ENCODE measurements at places on chromosomes 11 and 22.

- no peak for DNase-seq
Measured at GRCh38 chr11:15119826-15120225, 5.1 kb downstream of the INSC start.

DNA sequence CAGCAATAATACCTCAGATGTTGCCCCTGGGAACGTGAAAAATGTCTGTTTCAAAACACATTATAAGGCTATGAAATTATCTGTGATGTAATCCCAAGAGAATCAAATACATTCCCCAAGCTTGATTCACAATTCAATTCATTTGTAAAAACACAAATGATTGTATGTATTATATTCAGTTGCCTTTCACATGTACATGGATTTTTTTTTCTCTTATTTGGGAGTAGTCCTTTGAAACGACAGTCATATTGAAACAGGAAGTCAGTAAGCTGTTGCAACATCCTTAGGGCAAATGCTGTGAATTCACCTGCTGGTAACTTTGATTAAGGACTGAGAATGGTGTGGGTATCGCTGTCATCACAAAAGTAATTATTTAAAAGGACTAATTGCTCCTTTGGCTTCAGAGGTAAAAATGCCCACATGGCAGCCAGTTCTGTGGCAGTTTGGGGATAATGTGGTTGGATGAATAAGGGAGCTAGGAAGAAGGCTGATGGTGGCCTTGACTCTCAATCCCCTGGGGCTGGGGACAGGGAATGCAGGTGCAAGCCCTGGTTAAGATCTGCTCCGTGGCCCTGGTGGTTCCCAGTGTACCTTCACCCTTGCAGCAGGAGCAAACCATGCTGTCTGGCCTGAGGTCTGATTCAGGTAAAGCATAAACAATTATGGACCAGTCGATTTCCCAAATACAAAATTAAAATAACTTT lies 13.2 kb downstream of the EHF start:
- DNase-seq: no peak

DNA sequence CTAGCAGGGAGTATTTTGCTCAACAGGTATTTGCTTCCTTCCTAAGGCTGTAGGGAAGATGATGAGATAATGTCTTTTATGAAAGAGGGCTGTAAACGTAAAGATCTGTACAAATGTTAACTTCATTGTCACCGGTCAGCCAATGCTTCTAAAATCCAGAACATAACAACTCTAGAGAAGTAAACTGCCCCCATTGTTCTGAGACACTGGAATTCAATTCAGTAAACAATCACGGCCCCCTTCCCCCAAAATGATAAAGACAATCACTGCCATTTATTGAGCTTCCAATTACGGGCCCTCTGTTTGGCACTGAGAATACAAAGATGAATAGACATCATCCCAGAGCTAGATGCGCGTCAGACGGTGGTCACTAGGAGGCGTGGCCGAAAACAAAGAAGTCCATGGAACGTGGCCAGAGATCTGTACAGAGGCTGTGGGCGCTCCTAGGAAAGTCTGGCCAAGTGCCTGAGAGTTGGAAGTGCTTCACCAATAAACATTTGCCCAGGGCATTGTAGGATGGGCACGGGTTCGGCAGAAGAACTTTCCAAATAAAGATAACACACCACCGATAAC lies 576 bp downstream of the TMEM258 start:
- peak; percentile 82 for DNase-seq

DNA sequence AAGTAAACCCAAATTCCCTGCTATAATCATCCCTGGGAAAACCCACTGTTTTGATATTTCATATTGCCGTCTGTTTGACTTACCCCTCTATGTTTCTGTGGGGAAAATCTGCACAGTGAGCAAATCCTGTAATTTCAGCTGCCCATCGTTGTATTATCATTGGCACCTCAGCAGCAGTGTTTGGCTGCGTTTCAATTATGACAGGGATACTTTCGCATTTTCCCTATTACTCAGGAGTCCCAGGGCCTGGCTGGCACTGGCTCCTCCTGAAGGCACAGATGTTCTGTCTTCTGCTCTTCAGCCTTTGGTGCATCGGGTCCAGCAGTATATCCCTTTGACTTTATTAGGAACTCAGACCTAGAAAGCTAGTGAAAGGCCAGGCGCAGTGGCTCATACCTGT lies 12.2 kb upstream of the MMP12 start:
- no peak for DNase-seq

DNA sequence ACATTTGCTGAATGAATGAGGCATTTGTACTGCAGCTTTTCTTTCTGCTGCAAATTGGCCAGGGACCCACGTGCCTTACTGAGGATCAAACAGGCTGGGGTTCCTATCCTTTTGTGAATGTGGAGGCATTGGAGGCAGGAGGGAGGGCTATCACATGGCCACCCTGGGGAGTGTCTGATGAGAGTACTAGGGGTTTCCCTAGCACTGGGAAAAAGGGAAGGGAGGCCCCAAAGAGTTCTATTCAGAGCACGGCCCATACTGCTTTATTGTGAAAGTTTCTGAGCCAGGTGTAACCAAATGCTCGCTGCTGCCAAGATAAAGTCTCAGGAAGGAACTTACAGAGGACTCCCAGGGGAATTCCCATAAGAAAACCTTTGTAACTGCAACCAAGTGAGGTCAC lies 78.4 kb upstream of the ANO1 start:
- DNase-seq: no peak

DNA sequence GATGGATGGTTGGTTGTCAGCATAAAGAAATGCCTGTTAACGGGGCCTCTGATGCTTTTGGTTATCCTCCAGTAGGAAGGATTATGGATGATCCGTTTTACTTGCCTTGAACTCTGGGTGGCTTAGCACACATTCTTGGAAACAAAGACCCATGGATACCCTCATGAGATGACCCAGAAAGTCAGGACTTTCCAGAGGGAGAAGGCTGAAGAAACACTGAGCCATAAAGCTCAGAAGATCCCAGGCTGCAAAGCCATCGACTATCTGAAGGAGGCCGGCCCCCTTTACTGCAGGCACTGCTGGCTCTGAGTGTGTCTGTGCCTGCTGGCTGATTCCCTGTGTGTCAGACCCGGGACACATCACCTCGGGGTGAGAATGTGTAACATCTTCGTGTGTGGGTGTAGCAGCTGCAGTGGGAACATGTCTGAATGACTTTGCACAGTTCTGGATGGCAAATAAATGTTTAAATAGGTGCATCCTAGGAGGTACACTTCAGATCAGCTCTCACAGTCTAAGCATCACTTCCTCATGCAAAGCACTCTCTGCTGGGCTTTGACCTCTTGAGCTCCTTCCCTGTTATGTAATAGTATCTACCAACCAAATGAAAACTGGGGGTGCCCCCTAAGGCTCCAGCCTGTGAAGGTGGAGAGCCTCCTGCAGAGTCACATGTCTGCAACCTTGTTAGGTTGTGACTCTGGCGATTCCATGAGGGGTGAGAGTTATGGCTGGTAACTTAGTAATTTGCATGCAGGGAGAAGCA lies 1084.9 kb downstream of the TBC1D22A start:
- no peak for DNase-seq

GRCh38 chr11:86040919-86041850 lies 27.7 kb downstream of the PICALM start:
- DNase-seq: no peak

GRCh38 chr11:92955860-92956259 lies 13.6 kb upstream of the MTNR1B start:
- DNase-seq: no peak

GRCh38 chr22:40610329-40610850 lies 26.1 kb downstream of the MRTFA start:
- no peak for DNase-seq

DNA sequence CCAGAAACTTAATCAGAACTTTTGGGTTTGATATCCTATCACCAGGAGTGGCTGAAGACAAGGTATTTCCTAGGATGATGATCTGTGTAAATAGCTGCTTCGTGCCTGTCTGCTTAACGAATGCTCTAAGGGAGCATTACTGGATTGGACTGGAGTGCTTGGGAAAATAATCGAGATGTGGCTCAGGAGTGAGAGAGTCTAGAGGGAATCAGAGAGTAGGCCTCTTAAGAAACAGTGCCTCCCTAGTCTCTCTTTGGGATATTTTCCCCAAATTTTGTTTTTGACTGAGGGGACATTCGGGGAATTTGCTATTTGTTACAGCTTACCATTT lies 2.5 kb downstream of the MAML2 start:
- no peak for DNase-seq

DNA sequence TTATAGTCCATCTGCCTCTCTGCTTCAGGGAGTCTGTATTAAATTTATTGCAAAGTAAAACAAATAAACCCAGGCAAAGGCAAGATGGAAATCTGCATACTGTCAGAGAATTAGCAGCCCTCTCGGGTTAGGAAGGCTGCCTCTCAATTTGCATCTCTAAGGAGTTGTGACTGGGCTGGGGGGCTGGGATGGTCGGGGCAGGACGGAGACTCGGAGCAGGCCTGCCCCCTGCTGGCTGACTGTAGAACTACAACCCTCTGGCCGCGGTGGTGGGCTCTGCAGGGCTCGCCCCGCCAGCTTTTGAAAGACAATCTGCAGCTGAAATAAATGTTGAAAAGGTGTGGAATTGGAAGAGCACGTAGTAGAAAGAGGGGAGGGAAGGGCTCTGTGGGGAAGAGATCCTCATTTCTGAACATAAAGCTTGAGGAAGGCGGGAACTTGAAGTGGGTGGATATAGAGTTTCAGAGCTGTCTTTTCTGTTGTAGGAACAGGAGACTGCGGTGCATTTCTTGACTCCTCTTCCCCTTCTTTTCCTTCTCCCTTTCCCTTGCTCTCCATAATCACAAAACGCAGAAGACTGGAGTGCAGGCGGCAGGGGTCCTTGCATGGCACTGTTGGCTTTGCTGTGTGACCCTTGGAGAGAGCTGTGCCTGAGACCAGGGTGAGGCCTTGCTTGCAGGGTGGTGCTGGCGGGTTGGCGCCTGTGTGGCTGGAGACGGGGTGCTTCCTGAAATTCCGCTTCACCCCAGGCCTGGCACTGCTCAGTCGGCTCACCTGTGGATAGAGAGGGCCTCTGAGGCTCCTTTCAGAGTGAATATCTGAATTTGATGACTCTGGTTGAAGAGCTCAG lies 22.6 kb upstream of the PKNOX2 start:
- no peak for DNase-seq

GRCh38 chr22:31085928-31086327 lies 4.8 kb downstream of the SMTN start:
- no peak for DNase-seq

DNA sequence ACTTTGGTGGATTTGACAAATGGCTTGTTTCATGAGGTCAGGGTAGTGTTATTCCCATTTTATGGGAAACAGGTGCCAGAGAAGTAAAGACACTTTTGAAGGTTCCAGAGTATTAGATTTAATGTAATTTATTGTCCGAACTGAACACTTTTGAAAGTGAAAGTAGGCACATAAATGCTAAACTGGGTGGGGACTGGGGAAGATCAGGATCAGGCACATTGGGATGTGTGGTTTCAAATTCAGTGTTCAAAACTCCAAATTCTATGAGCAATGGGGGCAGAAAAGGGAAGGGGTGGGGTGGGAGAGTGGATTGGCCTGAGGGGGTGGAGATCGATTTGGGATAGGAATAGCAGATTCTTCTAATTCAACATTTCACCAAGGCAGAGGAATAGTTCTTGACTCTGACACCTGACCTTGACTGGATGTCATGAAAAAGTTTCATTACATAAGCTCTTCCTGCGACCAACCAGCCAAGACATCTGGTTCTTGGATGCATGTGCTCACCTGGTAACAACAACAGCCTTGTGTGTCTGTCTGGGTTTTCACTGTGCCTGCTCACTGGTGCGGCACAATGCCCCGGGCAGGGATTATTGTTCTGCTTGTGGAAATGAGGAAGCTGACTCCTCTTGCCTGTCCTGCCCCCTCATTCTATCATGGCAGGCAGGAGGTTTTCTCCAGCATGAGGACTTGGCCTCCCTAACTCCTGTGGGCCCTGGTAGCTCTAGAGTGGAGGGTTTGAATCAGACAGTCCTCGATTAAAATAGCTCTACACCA lies 10.8 kb downstream of the PPFIBP2 start:
- no peak for DNase-seq

DNA sequence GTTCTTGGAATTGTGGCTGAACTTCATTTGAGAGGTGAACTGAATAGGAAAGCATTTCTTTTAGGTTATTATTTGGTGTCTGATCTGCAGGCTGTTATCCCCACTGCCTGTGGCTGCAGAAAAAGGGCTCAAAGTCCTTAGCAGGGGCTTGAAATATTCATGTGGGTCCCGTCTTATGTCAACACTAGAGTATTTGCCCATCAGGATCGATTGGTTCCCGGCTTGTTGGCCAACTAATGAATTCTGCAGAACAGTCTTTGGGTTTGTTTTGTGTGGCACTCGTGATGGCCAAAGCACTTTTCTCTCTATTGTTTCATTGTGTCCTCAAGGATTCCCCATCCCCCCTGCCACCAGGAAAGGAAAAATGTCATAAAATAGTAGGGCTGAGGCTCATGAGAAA lies 211.9 kb downstream of the MYO18B start:
- DNase-seq: no peak

DNA sequence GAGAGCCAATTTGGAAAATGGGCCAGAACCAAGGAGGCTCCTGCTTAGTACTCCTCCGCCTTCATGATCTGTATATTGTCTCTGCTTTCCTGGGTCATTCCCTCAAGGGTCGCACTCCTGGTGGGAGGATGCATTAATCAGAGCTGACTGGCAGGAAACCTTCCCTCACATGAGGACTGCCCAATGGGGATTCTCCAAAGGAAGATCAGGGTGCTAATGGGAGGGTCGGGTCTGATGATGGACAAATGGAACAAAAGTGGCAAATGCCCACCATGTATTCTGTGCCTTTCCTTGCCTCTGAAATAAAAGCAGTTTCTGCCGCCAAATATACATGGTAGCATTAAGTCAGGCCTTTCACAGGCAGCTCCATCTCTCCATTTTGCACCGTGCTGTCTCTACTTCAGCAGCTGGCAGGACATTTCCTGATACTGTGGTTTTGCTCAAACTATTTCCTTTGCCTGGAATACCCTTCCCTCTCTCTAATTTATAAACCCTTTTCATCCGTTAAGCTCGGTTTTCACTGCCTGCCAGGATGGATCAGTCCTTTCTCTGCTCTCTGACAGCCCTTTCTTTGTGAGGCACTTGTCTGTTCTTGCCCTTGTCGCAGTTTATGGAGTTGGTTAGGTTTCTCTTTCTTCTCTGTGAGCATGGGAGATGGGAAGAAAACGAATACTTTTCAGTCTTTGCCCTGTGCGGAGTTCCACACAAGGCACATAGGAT lies 13.5 kb downstream of the SREBF2 start:
- no peak for DNase-seq

- DNase-seq: no peak
Measured at GRCh38 chr11:46845440-46845739, 690 bp downstream of the CKAP5 start.

DNA sequence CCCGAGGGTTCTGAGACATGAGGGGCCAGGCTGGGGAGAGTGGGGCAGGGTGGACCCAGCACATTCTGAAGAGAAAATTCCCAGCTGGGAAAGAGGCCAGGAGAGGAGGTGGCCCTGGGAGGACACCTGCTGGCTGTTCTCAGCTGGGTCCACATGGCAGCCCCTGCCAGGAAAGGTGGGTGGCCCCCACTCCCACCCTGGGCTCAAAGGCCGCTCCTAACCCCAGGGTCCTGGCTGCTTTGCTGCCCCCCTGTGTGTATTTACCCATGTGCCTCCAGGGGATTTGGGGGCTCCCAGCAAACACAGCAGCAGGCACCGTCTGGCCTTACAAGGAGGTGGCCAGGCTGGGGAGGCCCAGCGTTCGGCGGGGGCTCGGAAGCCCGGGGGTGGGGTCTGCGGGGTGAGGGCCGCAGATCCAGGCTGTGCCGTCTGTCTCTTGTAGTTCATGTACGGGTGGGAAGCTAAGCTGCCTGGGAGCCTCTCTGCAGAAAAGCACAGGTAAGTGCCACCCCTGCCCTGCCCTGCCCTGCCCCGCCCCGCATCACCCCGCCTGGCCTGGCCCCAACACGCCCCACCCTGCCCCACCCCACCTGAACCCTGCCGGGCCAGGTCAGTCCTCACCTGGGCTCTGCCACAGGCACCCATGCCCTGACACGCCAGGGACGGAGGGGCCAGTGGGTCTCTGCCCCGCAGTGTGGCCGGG lies 10.6 kb downstream of the MUC5B start:
- DNase-seq: no peak

Measured in right renal cortex interstitium (tissue), 3 donors.